ENCODE measurements at places on chromosomes 6 and 20. TPM values are rescaled to one million over a fixed set of nuclear protein-coding genes. Genes with fewer than 3 reads are reported as not detected.

GRCh38 chr20:52104546-52105441 lies 86.8 kb downstream of the ZFP64 start:
- no peak for DNase-seq

- no peak for DNase-seq
Measured at GRCh38 chr20:45462711-45463509, 6.6 kb upstream of the WFDC2 start.

- peak; percentile 86 for DNase-seq
Measured at GRCh38 chr6:129671442-129672340, 38.3 kb downstream of the ARHGAP18 start.

- DNase-seq, result no peak
Measured at GRCh38 chr6:42368181-42368580, 83.5 kb downstream of the TRERF1 start.

- no peak for DNase-seq
Measured at GRCh38 chr20:42173440-42173839, 555.3 kb upstream of the CHD6 start.

Gene OR2J3
- not detected for total RNA-seq

DNA sequence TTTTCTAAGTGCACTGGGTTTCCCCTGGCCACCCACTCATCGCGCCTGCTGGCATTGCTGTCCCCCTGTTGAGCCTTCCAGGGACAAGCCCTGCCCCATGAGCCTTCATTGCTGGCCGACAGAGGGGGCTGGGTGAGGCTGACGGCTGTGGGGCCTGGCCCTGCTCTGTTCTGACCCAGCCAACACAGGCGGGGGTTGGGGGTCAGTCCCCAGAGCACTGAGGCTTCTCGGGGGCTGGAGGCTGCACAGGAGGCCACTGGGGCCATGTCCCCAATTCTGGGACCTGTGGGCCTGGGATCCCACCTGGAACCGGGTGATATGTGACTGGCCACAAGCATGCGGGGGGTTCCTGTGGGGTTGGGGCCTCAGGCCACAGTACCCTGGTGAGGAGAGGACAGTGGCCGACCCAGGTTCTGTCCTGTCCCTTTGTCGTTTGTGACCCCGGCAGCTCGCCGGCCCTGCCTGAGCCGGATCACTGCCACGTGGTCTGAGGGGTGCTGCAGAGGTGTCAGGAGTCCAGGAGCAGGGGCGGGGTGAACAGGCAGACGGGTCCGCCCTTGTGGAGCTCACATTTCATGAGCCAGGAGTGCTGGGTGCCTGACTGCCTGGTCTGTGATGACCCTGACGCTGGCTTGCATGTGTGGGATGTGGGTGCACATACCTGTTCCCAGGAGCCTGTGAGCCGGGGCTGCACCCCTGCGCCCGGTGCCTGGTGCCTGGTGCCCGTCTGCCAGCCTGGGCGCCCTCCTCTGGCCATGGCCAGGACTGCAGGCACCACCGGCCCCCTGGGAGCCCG lies 2.1 kb upstream of the COL20A1 start:
- no peak for DNase-seq

Gene NOX3
- total RNA-seq, result not detected

DNA sequence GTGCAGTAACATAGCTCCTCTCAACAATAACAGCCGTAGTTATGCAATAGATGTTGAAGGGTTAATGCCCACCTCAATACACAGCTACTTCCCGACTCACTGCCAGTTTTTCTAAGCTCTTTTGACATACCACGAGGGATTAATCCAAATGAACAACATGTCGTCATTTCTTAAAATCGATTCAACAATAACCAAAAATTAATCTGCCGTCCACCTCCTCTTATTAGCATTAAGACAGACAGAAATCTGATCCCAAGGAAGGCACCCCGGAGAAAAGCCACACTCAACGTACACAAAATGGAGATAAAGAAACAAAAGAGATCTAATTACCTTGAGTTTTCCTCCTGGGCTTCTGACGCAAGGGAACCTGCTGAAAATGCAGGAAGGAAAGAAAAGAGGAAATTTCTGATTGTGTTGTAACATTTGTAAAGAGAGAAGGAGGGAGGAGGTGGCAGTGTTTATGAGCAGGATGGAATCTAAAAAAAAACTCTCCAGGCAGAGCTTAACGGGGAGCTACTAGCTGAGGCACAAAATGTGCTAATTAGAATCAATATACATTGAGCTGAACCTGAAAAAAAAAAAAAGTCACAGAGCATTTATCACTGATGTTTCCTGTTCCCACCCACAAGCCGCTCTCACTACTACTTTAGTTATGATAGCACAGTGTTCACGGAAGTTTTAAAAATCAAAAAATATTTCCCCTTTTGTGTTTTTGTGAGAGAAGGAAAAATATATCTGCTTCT lies 109.3 kb downstream of the IPCEF1 start:
- DNase-seq, result no peak

Gene ANGPT4
- not detected for total RNA-seq

Gene DPPA5
- not detected for total RNA-seq

DNA sequence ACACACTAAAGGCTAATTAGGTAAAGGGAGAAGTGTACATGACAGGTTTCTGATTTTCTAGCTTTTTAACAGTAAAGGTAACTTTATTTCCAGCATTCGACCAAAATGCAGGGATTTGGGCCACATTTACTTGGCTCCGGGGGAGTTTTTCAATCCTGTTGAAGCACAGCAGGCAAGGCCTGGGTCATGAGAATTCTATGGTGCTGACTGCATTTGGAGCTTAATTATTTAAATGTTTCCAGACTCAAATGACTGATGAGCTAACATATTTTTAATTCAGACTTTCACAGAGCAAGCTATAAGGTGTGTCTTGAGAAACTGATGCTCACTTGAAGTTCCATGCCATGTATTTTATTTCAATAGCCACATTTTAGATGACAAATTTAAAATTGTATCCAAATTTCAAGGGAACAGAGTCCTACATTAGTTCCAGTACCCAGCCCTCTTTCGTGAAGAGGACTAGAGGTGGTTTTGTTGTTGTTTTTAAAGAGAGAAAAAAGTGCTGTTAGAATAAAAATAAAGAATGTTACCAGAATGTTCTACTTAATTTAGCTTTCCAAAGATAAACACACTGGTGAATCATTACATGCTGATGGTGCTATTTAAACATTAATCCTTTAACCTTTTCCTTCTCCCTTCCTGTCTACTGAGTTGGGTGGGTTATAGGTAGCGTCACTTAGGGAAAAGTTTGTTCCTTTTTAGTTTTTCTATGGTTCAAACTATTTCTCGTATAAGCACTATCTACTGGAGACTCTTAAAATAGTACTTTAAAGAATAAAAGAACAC lies 82.3 kb upstream of the PHACTR2 start:
- no peak for DNase-seq

- no peak for DNase-seq
Measured at GRCh38 chr6:160692369-160692959, 9.6 kb upstream of the PLG start.

Gene BMP7
- 7.1 TPM for total RNA-seq

DNA sequence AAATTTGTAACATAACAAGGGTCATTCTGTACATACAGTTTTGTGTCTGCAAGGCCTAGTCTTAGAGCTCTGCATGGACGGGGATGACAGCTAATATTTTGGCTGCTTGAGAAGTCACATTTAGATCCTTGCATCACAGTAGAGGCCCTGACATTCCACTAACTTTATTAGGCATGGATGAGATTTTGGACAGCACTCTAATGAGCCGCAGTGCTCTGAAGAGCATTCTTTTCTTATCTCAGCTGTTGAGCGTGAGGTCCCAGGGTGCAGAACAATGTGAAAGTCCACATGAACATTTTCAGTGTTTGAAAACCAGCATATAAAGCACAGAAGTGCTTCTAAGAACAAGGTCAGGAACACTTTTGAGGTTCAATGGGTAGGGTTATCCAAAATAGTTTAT lies 58.9 kb downstream of the IPCEF1 start:
- no peak for DNase-seq

GRCh38 chr6:156779206-156780094 lies 2.3 kb downstream of the ARID1B start:
- no peak for DNase-seq

Gene SGK2
- total RNA-seq, result 0.66 TPM

GRCh38 chr6:149898966-149899365 lies 1.1 kb upstream of the RAET1E start:
- DNase-seq, result no peak

Gene THBD
- 44.3 TPM for total RNA-seq

DNA sequence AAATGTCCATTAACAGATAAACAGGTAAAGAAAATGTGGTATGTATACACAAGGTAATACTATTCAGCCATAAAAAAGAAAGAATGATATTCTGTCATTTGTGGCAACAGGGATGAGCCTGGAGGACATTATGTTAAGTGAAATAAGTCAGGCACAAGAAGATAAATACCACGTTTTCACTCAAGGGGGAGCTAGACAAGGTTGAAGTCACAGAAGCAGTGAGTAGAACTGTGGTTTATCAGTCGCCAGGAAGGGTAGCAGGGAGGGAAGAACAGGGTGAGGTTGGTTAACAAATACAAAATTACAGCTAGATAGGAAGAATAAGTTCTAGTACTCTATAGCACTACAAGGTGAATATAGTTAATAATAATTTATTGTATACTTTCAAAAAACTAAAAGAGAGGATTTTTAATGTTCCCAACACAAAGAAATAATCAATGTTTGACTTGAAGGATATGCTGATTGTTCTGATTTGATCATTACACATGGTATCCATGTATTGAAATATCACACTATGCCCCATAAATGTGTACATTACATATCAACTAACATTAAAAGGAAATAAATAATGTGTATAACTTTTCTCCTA lies 21.1 kb downstream of the RTN4IP1 start:
- no peak for DNase-seq

All from esophagus muscularis mucosa (tissue), 4 donors.